ENCODE measurements at places on chromosomes 12 and 14.
A peak's percentile ranks its signal among the peaks of the same experiment; 100 is the strongest.

DNA sequence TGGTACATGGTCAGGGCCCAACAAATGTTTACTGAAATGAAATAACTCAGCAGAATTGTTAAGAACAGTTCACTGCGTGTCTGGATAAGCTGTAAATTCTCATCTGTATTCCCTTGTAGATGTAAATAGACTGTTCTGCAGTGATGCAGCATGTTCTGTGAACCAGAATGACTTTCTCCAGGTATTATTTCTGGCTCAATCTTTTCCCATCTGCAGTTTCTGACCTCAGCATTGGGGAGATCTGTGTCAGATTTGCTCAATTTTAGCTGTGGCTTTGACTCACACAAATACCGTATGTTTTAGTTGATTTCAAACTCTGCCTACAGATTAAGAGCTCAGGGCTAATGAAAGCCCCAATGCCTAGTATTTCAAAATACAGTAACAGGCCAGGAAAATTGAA, 49.2 kb upstream of the DICER1 start:
- no peak for DNase-seq

GRCh38 chr14:30748343-30748742, 126.0 kb upstream of the COCH start:
- no peak for DNase-seq

DNA sequence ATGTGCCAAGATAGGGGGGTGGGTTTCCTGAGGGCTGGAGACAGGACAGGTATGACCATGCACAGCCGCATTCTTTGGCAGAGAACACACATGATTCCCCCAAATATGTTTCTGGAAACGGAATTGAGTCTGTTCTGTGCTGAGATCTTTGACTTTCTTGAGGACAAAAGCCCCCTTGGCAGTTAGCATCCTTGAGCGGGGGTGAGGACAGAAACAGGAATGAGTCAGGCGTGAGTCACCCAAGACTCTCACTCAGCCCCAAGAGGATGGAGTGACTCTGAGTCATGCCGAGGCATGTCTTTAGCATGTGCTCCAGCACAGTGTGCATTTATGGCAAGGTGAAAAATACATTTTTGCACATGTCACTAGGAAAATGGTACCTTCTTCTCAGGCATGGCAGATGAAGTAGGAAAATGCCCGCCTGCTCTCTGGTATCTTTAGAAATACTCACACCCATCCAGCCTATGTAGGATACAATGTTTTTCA, 52.1 kb downstream of the DAD1 start:
- DNase-seq = peak; percentile 75

DNA sequence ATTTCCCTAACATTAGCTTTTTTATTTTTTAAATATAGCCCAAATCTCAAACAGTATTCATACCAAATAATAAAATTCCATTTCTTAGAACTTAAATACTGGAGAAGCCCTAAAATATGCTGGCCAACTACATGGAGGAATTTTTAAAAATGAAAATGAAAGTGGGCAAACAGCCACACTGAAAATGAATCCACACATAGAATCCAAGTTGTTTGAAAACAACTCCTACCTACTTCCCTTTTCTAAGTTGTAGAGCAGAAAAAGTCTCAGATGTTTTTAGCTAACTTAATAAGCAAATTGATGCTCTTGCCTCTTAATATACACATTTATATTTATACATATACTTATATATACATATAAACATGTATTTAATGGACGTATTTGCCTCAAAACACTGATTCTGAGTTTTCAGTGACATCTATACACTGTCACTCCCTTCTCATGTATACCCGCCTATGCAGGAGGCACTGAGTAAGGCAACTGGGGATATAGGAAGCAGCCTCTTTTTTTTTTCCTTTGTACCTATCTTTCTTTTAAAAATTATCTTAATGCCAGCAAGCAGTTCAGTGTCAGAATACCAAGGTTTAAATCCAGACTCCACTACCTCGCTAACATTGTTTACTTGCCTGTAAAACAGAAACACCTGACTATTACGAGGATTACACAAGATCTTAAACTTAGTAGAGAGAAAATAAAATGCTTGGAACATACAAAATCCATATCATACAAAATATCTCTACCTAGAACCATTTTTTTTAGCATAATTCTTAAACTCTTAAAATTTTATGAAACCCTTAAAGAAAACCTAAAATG, 13.3 kb downstream of the DICER1 start:
- DNase-seq = no peak

GRCh38 chr12:10612984-10613348, 443 bp downstream of the MAGOHB start:
- DNase-seq = no peak

GRCh38 chr12:101793401-101793800, 37.4 kb downstream of the GNPTAB start:
- no peak for DNase-seq

GRCh38 chr12:64147875-64148274, 74.2 kb downstream of the KICS2 start:
- DNase-seq = no peak

GRCh38 chr14:106493962-106494823, 967.8 kb downstream of the TMEM121 start:
- no peak for DNase-seq

DNA sequence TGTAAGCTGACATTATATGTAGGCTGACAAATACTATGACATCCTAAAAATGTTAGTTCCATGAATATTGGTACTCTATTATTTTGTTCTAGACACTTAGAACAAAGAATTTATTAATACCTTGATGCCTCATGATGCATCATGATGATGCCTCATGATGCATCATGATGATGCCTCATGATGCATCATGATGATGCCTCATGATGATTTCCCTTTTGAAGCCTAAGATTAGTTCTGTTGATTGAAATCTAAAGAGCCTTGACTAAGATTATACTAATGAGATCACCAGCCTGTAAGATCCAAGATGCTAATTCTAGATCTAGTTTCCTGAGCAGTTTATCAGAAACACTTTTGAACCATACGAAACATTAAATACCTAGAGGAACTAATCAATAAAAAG, 4.6 kb upstream of the CEP128 start:
- DNase-seq = no peak

DNA sequence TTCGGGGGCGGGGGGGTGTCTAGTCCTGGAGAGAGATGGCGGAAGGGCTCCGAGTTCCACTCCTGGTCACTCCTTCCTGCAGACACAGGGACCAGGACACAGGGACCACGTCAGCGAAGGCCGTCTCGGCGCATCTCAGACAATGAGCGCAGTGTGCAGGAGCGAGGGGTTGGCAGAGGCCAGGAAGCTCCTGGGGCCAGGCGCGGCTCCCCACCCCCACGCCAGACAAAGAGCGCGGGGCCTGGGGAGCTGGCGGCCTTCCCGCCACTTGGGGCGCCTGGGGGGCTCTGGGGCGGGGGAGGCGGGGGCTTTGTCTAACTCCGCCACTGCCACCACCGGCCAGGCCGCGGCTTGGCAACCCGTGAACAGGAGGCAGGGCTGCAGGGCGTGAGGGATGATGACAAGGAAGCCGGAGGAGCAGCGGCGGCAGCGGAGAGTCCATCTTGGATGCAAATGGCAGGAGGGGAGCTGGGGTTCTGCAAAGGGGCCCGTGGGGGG, 2.2 kb downstream of the CDK2AP1 start:
- peak; percentile 40 for DNase-seq

DNA sequence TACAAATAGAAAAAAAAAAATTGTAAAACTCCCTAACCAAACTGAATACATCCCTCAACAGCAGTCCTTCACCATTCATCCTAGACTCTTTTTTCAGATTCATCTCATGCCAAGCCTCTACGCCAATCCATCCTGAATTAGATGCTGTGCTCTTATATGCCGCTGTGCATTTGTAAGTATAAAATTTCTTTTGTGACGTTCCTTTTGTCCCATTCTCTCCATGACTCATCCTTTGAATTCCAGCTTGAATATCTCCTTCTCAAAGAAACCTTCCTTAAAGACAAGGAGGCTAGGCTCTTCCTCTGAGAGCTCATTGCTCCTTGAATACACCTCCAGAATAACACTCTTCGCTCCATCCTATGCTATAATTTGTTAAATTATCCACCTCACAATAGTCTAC, 359.2 kb downstream of the RMST start:
- no peak for DNase-seq

DNA sequence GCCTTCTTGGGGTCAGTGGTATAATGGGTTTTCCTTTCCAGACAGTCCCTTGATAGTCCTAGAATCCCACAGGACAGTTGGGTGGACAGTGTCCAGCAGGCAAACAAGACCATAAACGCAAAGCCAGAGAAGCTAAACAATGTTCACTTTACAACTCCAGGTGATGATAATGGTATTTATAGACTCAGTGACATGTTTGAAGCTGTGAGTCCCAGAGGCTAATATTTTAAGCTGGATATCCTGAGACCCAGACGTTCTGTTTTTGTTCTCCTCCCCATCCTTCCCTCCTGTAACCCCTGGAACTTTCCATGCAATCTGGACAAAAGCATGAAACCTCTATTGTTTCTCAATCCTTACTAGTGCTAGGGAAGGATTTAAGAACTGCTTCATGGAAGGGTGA, 121.0 kb downstream of the ZFP36L1 start:
- no peak for DNase-seq

DNA sequence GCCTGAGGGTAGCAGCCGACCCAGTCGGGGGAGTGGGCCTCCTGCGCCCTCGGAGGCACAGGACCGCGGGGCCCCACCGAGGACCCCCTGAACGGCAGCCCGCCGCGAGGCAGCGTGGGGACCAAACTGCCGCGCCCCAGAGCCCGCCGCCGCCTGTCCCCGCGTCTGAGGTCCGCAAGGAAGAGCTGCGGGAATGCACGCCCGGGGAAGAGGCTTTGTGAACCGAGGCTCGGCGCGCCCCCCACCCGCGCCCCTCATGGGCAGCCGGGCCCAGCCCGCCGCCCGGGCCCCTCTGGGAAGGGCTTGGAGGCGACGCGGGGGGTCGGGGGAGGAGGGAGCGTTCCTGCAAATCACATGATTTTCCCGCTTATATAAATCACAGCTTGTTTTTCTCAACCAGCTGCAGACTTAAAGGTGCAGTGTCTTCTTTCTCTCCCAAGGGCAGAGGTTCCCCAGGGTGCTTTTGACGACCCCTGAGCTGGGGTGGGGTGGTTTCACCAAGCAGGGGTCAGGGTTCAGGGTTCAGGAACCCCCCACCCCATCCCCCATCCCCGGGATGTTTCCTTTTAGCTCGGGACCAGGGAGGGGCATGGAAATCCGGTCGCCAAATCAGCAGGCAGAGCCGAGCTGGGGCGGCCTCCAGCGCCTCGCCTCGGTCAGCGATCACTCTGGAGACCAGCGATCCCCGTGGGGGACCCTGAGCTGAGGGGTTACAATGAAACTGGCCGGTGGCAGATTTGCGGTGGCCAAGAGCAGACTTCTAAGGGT, 44.7 kb upstream of the ATP23 start:
- no peak for DNase-seq

- DNase-seq = no peak
These were observed 23.8 kb downstream of the SLC16A7 start for GRCh38 chr12:59619461-59620240.

DNA sequence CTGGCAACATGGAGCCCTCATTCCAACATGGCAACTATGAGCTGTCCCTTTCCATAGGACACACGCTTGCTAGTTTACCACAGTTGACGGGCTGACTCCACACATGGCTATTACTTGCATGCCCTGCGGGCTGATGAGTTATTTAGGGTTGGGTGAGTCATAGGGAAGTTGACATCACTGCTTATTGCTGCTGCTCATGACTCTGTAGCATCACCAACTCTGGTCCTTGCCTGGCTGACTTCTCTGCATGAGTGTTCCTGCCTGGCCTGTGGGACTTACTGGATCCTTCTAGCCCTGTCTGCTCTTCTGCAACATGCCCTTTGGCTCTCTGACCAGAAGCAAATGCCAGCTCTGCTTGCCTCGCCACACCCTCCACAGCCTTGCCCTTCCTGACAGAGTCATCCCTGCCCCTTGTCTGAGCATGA, 199.5 kb downstream of the ANO6 start:
- DNase-seq = peak; percentile 16
